ENCODE measurements at places on chromosomes 3 and 15.

- DNase-seq, result no peak
Measured at GRCh38 chr15:47932951-47933641, 187.7 kb upstream of the SLC24A5 start.

- DNase-seq, result no peak
Measured at GRCh38 chr3:49173116-49173791, 1.9 kb downstream of the KLHDC8B start.

GRCh38 chr3:9450126-9450525 is 52.7 kb downstream of the SETD5 start:
- DNase-seq, result no peak

GRCh38 chr15:57301307-57301706 is 75.0 kb upstream of the CGNL1 start:
- DNase-seq, result no peak

GRCh38 chr3:156614642-156615511 is 59.5 kb upstream of the TIPARP start:
- no peak for DNase-seq

DNA sequence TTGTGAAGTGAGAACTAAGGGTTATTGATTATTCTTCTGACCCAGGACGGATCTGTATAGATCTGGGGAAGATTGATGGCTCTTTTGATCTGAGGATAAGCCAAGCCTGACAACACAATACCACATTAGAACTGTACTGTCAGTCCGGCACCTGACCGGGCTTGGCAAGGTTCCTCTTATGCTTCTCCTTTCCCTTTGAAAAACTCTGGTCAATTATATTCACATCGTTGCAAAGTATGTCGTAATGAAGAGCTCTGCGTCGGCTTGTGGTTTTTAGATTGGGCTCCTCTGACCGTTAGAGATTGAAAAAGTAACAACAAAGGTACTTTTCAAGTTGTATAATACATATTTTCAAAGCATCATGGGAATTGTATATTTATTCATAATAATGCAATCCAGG is 389.8 kb downstream of the NR2F2 start:
- DNase-seq, result no peak

DNA sequence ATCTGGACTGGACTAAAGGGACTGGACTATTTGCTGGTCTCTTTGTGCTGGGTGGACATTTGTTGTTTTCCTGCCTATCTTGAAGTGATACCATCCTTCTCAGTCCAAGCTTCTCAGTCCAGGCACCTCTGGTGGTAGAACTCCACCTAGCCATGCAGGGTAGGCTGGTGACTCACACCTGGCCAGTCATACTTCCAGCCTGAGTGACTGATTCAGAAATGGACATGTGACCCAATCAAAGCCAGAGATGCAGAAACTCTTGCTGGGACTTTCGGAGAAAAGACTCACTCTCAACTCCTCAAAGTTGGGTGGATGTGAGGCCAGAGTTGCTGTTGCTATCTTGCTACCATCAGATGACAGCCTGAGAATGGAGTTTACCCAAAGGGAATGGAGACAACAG is 5.6 kb upstream of the ASB14 start:
- peak; percentile 60 for DNase-seq

- DNase-seq, result peak; percentile 90
Measured at GRCh38 chr15:34969340-34970097, at the start of gene AQR. Gene AQR (minus strand): TSS chr15:34969742. CDS start chr15:34969613, 129 bp downstream.

GRCh38 chr3:194203482-194204041 is 67.6 kb downstream of the HES1 start:
- DNase-seq, result no peak

DNA sequence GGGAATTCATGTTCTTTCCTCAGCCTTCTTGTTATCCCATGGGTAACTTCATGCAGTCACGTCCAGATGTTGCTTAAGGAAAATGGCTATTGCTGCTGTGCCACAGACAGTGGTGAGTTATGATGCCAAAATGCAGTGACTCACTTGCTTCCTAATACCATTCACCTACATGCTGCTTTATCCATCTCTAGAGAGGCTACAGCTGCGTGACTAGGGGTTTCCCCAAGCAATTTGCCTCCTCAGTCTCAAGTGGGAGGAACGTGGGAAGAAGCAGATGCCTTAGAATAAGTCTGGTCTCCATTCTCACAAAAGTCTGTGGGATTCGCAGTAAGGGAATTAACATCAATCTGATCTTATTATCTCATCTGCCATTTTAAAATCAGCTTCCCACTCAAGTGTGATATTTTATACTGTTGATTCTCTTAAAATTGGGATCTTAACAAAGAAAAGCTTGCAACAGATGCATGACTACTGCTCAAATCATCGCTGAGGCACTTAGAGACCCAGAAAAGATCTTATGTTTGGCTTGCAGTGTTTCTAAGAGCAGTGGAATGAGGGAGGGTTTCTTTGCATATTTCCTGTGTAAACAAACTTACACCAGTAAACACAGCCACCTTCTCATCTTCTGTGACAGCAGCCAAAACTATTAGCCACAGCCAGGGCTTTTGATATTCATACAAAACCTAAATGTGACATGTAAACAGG is 62.0 kb upstream of the ACP3 start:
- peak; percentile 82 for DNase-seq

- no peak for DNase-seq
Measured at GRCh38 chr3:175222356-175222755, 363.2 kb downstream of the NAALADL2 start.

DNA sequence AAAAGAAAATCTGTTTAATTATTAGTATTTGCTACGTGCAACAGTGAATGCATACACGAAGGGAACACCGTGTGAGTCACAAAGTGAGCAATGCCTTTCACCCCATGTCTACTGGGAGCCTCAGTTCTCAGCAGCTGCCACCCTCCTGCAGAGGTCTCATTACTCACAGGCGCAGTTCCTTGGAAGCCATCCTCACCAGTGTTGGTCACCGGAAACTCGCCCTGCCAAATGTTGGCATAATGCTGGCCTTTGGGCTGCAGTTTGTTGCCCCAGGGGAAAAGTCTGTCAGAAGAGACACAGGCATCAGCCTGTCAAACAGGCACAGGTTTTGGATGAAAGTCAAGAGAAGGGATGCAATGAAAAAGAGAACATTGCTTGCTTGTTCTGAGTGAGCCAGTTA is 50.1 kb downstream of the SUMF1 start:
- DNase-seq, result peak; percentile 99

DNA sequence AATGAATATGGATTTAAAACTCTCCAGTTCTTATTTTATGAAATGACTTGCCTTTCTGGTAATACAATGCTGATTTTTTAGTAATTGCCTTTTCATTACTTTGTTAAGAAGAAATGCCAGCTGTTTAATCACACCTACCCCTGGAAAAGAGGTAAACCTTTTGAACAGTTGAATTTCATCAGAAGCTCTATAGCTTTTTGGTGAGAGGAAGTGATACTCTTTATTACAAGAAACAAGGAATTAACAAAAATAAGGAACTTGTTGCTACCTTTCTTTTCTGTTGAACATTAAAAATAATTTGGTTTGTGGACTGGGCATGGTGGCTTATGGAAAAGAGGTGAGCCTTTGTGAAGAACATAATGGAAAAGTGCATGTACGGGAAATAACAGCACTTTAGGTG is 19.7 kb downstream of the BLOC1S6 start:
- no peak for DNase-seq

DNA sequence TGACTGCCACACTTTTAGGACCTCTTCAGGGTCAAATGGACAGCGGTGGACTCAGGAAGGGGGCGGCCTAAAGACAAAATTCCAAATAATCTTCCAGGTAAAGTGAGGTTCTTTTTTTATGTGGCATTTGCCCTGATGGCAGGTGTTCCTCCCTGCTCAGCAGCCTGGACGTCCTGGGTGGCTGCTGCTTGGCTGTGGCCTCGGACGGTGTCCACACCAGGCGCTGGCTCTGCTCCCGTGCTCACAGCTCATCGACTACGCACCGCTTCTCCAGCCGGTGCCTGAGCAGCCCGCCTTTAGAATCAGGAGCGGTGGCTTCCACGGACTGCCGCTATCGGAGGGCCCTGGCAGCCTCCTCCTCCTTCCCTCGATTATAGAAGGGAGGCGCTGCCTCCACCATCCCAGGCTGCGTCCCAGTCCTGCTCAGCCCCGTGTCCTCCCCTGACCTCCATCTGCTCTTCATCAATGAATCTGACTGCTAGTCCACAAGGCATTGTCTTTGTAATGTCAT is 41.9 kb downstream of the PCSK6 start:
- no peak for DNase-seq

- DNase-seq, result no peak
Measured at GRCh38 chr15:31522028-31522427, 195.4 kb downstream of the KLF13 start.

GRCh38 chr3:134601539-134602439 is 49.0 kb downstream of the KY start:
- no peak for DNase-seq

GRCh38 chr15:85071061-85071460 is 89.4 kb downstream of the PDE8A start:
- no peak for DNase-seq

DNA sequence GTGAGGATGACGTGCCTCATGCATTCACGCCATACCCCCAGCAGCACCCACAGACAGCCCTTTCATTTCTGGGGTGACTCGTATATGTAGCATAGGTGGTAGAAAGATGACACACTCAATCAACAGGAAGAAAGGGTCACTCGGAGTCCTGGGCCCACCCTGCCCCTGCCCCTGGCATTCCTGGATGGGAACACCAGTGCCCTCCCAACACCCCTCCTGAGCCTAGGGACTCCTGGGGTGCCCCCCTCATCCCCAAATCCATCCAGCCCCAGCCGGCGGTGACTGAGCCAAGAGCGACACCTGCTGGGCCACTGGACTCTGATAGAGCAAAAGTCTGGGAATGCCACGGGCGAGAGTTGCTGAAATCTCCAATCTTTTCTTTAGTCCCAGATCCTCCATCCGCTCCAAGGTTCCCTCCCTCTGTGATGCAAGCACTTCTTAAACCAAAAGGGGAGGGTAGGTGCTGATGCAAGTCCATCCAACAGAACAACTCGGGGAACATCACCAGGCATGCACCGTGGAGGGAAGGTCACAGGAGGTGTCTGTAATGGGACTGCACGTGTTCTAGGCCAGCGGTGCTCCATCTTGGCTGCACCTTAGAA is 31.1 kb downstream of the ACAN start:
- peak; percentile 6 for DNase-seq

GRCh38 chr3:189316296-189317019 is 144.7 kb downstream of the TPRG1 start:
- peak; percentile 74 for DNase-seq

- no peak for DNase-seq
Measured at GRCh38 chr3:59873576-59874230, 823.9 kb upstream of the CFAP20DC start.

DNA sequence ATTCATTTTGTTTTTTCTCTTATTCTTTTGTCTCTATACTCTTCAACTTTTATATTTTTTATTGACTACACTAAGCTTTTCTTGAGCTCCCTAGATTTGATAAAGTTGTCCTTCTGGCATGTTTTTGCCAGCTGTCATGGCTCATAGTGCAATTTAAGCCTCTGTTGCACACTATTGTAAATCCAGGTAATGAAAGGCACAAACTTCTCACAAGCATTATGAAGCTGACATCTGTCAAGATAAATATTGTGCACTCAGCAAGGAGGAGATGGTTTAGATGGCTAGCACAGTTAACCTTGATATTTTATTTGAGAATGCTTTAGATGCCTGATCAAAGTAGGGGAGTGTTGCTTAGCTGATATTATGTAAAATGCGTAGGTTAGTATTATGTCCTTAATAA is 1280.9 kb downstream of the NSUN3 start:
- no peak for DNase-seq

GRCh38 chr15:38564557-38565286 is at the start of gene RASGRP1:
Gene RASGRP1 (minus strand): TSS chr15:38564814. CDS start chr15:38564628, 186 bp downstream.
- no peak for DNase-seq

DNA sequence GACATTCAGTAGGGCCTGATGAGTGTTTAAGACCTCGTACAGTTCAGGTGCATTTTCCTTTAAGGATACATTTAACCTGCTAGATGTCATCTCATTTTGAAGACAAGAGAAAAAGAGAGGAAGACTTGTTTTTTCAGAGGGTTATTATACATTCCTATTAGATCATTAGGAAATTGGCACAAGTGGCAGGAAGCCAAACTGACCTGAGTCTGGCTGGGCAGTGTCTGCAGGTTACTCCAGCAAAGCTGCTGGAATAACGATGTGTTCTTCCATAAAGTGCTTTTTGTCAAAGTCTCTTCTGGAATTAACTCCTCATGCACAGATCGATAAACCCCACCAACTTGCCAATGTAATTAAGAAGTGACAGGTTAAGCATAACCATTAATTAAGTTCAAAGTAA is 396.4 kb upstream of the TPRG1 start:
- DNase-seq, result no peak

DNA sequence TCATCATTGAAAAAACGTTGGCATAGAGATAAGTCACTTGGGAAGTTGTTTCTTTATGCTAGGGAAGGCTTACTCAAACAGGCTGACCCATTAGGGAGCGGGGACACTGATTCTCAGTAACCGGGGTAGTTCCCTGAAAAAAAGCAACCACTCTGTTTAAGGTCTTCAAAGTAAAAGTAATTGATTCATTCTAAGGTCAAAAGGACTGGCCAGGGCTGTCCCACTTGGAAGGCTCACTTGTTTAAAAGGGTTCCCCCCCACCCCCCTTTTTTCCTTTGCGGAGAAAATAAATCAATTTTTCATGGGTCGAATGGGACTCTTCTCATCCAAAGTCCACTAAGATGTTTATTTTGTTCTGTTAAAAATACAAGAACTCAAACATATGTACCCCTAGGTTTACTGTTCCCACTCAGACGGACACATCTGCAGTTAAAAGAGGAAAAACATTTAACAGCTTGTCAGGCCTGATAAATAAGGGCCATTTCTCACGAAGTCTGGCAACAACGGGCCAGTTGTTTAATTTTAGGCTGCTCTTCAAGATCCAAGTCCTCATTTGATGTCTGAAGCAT is 53.0 kb downstream of the ARHGEF3 start:
- no peak for DNase-seq

- DNase-seq, result no peak
Measured at GRCh38 chr3:46354984-46355383, 1.1 kb downstream of the CCR2 start.

DNA sequence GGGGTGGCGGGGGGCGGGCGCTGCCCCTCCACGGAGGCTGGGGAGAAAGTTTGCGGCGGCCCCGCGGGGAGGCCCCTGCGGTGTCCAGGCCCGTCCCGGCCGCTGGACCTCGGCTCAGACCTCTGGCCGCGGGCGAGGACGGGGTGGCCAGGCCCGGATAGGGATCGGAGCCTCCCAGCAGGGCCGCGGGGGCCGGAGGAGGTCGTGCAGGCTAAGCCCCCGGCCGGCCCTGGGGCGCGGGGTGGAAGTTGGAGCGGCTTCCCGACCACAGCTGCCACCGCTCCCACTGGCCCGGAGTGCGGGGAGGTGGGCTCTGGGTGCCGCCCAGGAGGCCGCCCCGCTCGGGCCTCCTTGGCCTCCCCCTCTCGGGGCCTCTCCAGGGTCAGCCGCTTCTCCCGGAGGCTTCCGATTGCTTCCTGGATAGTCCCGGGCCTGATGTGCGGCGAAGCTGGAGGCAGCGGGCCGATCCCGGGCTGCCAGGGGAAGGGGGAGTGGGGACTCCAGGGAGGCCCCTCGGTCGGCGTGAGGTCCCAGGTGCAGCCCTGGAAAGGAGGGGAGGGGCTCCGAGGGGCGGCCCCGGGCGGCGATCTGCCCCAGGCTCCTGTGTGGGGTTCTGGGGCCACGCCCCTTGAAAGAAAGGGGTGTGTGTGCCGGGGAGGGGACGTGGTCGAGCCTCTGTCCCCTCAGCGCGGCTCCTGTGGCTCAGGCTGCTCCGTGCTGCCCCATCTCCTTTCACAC is 907 bp downstream of the PLXNA1 start:
- no peak for DNase-seq

GRCh38 chr3:25381083-25381482 is 47.0 kb upstream of the RARB start:
- DNase-seq, result no peak

GRCh38 chr3:56633602-56634535 is 49.2 kb downstream of the TASOR start:
- DNase-seq, result no peak

GRCh38 chr15:41408234-41408641 is 5.9 kb upstream of the NDUFAF1 start:
- DNase-seq, result peak; percentile 26

Data from epithelial cell of prostate (primary cell).